ENCODE measurements at places on chromosomes 12 and 14.

DNA sequence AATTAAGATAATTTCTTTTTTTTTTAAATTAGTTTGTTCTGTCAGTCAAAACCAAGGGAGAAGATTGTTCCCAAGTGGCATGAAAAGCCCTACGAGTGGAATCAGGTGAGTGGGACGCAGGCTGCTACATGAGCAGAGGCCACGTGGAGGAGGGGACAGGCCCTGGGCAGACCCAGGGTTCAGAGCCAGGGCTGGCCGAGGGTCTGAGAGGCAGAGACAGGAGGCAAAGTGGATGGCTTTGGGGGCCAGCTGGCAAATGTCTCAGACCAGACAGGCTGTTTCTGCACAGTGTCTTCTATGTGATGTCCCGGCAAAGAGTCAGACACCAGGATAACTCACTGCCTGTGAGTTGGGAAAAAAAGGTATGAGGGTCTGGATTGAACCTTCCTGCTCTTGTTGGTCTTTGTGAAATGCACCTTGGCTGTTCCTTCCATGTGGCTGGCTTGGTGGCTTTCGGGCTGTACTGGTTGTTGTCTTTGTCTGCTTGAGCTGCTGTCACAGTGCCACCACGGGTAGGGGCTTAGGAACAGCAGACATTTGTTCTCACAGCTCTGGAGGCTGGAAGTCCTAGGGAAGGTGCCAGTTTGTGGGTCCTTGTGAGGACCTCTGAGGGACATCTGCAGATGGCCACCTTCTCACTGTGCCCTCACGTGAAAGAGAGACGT, 35.8 kb upstream of the ASPG start:
- DNase-seq: no peak

DNA sequence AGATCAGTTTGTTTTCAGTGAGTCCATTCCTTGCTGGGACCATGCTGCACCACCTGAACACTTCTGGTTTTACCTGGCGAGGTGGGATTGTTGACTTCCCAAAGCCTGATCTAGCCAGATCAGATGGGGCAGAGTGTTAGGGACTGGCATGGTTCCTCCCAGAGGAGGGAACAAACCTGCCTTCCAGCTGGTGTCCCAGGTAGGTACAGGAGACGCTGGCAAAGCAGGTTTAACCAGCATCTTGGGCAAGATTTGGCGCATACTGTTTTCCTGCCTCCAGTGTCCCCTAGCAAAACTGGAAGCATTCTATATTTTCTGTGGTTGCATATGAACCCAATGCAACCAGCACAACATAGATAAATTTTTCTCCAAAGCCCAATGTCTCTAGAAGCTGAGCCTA, 14.6 kb upstream of the FOS start:
- DNase-seq: no peak

- no peak for DNase-seq
These were observed 158.9 kb upstream of the BTG1 start for GRCh38 chr12:92304371-92305055.

DNA sequence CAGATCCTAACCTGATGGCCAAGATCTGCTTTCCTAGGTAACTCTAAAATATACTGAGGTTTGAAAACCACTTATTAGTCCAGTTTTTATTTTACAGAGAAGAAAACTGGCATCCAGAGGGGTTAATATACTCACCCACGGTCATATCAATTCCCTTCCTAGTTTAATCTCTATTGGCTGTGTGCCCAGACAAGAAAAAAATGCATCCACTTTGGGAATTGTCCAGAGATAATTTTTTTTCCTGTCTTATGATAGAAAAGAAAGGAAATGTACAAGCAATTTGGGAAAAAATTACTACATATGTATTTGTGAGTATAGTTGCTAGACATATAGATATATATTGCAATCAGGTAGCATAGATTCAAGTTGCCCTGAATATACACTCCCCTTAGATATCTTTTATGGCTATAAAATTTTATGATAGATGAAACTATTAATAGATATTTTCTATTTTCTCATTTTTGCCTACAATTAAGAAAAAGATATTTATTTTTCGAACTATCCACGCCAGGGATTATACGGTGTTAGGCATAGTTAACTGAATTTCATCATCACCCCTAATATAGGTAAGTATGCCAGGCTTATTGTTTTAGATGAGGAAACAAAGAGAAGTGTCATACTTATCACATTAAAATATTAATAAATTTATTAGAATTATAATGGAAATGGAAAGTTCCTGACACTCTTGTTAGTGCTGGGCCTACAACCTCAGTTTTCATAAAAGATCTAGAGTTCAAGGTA, 100.5 kb upstream of the SLC38A2 start:
- DNase-seq: no peak

- DNase-seq: no peak
These were observed at the start of gene RIMBP2 for GRCh38 chr12:130715998-130716968. RIMBP2 (minus strand) TSS chr12:130716299; CDS start chr12:130479013, 237,286 bp downstream.

- DNase-seq: no peak
These were observed 8.7 kb upstream of the RCOR1 start for GRCh38 chr14:102583726-102584125.

GRCh38 chr12:124394462-124395128, 99.7 kb downstream of the RFLNA start:
- DNase-seq: no peak

DNA sequence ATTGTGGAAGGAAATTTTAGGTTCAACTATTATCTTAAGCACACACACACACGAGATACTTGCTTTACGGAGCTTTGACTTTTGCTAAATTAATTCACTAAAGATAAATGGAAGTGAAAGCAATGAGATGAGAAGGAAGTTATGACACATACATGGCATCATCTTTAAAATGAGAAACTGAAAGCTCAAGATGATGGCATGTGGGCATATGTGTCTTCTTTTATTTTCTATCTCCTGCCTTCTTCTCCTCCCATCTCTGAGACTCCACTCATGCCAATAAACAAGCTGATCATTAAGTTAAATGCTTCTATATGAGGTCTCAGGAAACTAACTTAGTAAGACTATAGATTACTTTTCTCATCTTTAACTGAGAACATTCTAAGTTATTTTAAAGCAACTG, 216.7 kb downstream of the MED13L start:
- DNase-seq: no peak

DNA sequence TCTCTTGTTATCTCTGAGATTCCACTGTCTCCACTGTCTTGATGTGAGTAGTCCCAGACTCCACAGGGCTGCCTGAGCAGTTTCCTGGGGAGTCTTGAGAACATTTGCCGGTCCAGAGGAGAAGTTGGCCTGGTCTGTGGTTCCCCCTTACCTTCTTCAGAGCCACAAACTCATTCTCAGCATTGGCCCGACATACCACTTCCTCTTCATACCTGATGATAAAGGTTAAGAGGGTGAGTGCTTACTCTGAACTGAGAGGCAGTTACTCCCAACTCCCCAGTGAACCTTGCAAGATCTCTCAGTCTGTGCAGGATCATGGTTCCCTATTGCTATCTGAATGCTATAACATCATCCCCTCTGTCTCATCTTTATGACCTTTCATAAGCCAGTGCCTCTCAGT, 2.6 kb downstream of the KRT84 start:
- no peak for DNase-seq

GRCh38 chr12:71109834-71110233, 48.0 kb downstream of the TSPAN8 start:
- no peak for DNase-seq

GRCh38 chr14:102973706-102974285, 51.3 kb downstream of the AMN start:
- DNase-seq: no peak

GRCh38 chr12:71465796-71466195, 26.2 kb downstream of the LGR5 start:
- DNase-seq: no peak

GRCh38 chr12:14607568-14607967, 39.9 kb upstream of the PLBD1 start:
- DNase-seq: no peak

DNA sequence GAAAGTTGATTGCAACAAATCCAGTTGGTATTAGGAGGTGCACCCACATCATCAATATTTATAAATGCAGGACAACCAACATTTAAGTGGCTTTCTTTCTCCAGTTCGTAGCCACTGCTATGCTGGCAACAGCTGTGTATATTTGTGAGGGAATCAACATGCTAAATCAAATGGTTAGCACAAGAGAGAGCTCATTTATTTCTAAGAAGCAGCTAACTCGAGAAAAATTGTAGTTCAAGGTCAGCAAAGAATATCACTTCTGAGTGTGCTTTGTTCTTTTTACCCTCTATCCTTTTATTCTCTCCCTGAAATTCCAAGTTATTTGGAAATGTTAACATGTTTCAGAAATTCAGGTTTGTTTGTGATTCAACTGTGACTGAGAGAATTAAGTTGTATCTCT, 137.3 kb downstream of the NAV3 start:
- DNase-seq: no peak

DNA sequence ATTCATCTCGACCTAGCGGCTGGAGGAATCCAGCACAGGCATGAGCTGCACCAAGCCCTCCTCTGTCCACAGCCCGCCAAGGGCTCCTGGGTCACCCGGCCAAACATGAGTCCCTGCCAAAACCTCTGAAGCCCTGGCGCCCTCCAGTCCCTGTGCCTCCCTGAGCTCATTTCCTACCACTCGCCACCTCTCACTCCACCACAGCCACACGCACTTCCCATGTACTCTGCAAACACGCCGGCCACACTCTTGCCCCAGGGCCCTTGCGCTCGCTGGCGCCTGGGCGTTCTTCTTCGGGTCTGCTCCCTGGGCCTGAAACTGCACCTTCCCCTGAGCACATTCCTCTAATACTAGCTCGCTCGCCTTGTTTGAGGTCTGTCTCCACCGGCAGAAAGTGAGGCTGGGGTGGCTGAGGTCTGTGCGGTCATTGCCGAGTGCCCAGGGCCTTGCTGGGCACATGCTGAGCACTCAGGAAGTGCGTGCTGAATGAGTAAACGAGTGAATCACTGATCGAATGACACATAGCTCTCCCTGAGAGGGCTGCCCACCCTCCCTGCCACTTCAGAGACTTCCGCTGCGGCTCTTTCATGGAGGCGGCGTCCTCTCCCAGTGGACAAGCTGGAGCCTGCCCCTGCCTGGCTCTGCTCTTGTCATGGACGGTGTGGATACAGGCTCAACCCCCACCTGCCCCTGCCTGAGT, 33.7 kb upstream of the DLK1 start:
- no peak for DNase-seq

GRCh38 chr12:6057700-6058099, 66.8 kb downstream of the VWF start:
- DNase-seq: no peak

DNA sequence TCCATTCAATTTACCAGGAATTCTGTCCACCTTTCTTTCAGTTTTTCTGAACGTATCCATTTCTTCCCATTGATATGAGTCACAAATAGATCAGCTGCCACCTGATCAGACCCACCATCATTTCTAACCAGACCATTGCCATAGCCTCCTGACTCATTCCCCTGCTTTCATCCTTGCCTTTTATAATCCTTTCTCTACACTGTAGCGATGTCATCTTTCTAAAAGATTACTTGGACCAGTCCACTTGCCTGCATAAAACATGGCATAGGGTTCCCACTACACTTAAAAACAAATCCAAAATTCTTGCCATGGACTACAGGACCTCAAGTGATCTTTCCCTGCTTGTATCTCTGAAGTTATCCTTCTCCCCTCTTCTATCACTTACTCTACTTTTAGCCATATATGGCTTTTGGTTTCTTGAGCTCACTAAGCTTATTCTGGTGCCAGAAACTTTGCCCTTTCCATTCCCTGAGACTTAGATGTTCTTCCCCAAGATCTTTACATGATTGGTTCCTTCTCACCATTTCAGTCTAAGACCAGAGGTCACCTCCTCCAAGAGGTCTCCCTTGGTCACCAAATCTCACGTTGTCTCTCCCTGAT, 149.5 kb upstream of the KRR1 start:
- DNase-seq: no peak
